Stimulated activated CD8-positive, alpha-beta memory T cell treated with anti-CD3 and anti-CD28 coated beads, Interleukin-15, amount 100 ng/mL, for 4 hours (primary cell): ENCODE measurements at places on chromosomes 3 and 15.

DNA sequence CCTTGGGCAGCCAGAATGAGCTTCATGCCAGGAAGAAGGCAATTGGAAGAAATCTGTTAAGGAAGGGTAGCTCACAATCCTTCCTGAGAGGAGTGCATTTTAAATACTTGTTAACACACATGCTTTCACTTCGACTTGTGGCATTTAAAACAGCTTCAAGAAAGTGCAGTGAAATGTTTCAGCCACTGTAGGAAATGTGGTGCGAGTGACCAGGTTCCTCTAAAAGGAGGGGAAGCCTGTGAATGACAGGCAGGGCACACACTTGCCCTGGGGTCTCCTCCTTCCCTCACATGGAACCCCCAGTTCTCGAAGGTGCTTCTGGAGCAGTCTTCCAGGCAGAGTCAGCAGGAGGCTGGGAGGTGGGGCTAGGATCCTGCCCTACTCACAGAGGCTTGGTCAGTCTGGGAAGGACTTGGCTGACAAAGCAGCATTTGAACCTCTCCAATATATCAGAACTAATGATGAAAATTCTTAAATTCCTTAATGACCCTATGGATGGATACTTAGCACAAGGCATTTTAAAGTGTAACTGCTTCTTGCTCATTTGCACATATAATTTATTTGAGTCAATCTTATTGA is 358.6 kb downstream of the CHST2 start:
- no peak for DNase-seq

DNA sequence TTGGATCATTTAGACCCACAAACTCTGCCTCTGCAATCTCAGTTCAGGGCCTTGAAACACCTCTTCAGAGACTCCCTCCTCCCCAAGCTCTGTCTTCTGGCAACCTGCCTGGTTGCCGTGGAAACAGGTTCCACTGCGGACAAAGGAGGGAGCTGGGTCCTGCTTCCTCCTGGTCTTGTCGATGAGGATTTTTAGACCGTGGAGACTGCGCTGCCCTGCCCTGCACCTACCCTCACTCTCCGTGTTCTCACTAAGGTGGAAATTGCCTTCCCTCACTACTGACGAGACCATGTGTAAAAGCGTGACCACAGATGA is at the start of gene RTP1:
Gene RTP1 (plus strand): TSS at position 152 of the 315 bp plus-strand sequence. CDS start 30 bp downstream, at position 182.
- no peak for DNase-seq

DNA sequence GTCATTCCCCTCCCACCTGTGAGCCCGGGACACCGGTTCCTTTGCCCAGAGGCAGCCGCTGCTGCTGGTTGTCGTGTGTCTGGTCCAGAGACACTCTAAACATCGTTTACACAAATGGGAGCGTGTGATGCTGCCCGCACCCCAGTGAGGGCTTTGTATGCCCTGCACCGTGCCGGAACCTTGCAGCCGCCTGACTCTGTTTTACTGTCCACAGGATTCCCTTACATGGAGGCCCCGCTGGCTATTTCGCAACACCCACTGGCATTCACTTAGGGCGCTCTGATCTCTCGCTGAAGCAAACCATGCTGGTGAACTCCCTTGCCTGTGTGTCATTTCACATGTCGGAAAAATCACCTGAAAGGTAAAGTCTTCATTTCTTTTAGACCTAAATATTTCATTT is 100.8 kb upstream of the SLC6A6 start:
- no peak for DNase-seq

DNA sequence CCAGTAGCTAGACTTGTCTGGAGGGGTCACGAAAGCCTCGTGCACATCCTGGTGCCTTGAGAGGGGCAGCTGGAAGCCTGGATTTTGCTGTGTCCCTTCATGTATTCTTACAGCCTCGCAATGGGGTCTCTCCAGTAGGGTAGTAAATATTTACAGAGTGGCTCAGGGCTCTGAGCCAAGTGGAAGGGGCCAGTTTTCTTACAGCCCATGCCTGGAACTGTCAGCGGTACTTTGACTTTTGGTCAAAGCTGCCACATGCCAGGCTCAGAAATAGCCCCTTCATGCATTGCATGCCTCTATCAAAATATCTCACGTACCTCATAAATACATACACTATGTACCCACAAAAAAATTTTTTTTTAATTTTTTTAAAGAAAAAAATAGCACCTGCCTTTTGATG is 119.2 kb downstream of the OSBPL10 start:
- DNase-seq, result no peak

DNA sequence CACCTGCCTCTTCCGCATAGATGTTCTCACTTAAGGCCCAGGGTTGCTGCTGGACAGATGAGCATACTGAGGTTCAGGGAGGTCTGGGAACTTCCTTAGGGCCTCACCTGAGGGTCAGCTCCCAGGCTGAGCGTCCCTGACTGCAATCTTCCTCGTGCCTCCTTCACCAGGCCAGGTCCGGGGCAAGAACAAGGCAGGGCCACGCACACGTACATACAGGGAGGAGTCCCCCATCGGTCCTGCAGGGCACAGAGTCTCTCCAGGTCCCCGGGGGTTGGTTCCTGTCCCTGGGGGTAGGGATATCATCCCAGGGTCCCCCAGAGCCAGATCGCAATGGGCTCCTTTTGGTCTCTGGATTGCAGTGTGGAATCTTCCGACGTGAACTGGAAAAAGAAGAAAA is 130.1 kb downstream of the LRRK1 start:
- DNase-seq, result no peak

GRCh38 chr15:99925661-99926461 is 192.6 kb upstream of the LYSMD4 start:
- peak; percentile 51 for DNase-seq

- DNase-seq, result no peak
These were observed 95.1 kb upstream of the MYZAP start for GRCh38 chr15:57496594-57496945.

- DNase-seq, result no peak
These were observed 1.2 kb upstream of the ANP32A start for GRCh38 chr15:68821841-68822381.

DNA sequence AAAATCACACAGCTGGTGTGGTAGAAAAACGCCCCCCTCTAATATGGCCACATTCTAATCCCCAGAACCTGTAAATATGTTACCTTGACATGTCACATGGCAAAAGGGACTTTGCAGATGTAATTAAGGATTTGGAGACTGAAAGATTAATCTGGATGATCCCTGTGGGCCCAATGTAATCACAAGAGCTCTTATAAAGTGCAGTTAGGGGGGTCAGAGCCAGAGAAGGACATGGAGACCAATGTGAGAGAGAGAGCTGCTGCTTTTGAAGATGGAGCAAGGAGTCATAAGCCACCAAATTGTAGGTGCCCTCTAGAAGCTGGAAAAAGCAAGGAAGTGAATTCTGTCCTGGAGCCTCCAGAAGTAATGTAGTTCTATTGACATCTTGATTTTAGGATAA is 152.6 kb downstream of the PEX5L start:
- no peak for DNase-seq

DNA sequence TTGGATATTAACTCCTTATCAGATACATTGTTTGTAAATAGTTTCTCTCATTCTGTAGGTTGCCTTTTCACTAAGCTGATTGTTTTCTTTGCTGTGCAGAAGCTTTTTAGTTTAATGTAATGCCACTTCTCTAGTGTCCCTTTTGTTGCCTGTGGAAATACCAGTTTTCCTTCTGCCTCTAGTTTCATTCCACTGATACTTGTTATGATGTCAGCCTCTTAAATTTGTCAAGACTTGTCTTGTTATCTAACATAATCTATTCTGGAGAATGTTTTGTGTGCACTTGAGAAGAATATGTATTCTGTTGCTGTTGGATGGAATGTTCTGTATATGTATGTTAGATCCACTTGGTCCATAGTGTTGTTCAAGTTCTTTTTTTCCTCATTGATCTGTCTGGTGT is 18.0 kb upstream of the CEP152 start:
- DNase-seq, result no peak

DNA sequence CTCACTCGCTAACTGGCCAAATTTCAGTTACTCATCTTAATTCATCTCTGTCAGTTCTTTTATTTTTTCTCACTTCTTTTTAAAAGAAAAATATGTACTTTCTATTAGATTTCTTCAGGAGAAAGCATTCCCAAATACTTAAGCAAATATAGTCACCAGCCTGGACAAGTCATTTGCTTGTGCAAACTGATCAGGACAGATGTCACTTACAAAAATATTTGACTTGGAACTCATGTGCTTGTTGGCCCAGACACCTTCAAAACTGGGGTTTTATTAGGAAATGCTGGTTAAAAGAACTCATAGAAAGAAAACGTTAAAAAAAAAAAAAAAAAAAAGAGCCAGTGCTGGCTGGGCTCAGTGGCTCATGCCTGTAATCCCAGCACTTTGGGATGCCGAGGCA is 31.3 kb upstream of the FOXP1 start:
- no peak for DNase-seq

DNA sequence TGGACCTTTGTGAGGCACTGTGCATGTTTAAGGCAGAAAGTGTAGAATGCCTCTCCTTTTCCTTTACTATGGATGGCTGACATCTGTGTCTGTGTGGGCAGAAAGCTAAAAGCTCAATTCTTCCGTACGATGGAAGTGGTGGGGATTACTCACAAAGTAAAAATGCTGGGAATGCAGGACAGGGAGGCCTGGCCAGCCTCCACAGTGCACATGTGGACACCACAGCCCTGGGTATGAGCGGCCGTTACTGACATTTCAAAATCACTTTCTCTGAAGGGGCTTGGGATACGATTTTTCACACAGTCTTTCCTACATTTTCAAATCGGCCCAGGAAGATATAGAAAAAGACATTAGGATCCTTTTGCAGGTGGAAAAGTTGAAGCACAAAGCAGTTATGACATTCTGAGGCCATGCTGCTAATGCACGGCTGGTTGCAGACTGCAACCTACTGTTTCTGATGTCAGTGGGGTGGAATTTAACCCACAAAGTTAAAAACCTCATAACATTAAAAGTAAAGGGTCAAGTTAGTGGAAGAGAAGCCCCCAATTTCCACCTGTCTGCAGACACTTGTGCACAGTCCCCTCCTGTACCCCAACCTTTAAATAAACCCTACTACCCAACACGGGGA is 27.9 kb downstream of the EHD4 start:
- no peak for DNase-seq

- no peak for DNase-seq
These were observed 121.8 kb upstream of the CHL1 start for GRCh38 chr3:74676-75243.

- no peak for DNase-seq
These were observed 257.2 kb upstream of the SOX2 start for GRCh38 chr3:181454451-181455027.

DNA sequence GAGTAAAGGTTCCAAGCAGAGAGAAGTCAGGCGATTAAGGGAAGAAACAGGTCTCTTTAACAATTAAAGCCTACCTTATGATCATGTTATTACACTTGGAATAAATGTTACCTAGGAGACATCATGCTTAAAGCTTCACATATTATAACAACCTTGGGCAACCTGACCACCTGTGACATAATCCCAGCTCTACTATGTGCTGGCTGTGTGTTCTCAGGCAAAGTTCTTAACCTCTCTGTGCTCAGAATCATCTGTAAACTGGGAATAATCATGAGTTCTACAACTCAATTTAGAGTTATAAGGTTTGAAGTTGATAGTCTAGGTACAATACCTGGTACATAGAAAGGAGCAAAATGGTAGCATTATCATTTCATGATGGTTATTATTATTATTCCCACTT is 159.3 kb downstream of the MAGI1 start:
- DNase-seq, result no peak

DNA sequence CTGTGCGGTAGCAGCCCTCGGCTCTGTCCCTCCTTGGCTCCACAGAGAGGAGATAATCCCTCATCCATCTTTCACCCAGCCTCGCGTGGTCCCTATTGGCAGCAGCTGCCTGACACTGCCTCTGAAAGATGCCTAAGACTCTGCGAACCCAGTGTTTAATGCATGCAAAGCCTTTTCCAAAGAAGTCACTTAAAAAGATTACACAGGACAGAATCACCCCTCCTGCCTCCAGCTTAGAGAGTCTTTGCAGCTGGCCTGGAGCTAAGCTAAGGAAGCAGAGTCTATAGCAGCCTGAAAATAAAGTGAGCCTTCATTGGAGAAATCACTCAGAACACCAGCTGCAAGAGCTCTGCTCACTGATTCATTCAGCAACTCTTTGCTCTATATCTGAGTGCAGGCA is 247.2 kb downstream of the SHQ1 start:
- no peak for DNase-seq

- DNase-seq, result no peak
These were observed 1.8 kb upstream of the GPR171 start for GRCh38 chr3:151204530-151205402.
